ENCODE measurements at places on chromosomes 3 and 15.
A peak's percentile ranks its signal among the peaks of the same experiment; 100 is the strongest.

DNA sequence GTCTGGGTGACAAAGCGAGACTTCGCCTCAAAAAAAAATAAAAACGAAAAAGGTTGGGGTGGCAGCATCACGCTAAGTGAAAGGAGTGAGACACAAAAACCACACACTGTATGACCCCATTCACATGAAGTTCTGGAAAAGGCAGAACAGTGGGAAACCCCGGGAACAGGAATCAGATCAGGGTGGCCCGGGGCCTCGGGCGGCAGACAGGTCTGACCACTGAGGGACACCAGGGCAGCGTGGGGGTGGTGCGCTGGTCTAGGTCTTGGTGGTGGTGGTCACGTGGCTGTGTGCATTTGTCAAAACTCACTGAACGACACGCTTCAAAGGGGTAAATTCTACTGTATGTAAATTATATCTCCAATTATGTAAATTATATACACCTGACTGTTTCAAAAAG lies 79.7 kb upstream of the PRR20G start:
- no peak for DNase-seq
- H3K27ac ChIP-seq: no peak overlapping the region
- H3K36me3 ChIP-seq: no peaks in the 10 kb centered on the region
- no peak overlapping the region for H3K4me3 ChIP-seq
- H3K27me3 ChIP-seq: peaks cover 8% of the 10 kb centered on the region

- no peaks in the 10 kb centered on the region for H3K4me1 ChIP-seq
Observed at GRCh38 chr3:149114458-149114857, 15.0 kb upstream of the HPS3 start.

GRCh38 chr3:107512108-107512507 lies 10.7 kb upstream of the BBX start:
- H3K4me1 ChIP-seq: peaks cover 13% of the 10 kb centered on the region
- H3K4me3 ChIP-seq: no peak overlapping the region
- no peak for DNase-seq
- no peak overlapping the region for H3K27ac ChIP-seq
- H3K27me3 ChIP-seq: no peaks in the 10 kb centered on the region

DNA sequence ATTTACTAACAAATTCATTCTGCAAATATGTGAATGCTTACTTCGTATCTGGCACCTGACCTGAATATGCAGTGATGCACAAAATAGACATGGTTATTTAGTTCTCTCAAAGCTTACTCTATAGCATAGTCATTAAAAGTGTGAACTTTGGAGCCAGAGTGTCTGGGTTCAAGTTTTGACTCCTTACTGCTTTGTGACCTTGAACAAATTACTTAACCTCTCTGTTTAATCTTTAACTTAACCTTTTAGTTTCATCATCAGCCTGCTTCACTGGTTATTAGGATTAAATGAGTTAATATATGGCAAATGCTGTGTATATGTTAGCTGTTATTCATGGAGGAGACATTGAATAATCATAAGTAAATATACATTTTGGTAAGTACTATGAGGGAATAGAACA lies 12.1 kb upstream of the MGA start:
- H3K36me3 ChIP-seq: peaks cover 12% of the 10 kb centered on the region
- H3K4me3 ChIP-seq: no peak overlapping the region
- no peak for DNase-seq

DNA sequence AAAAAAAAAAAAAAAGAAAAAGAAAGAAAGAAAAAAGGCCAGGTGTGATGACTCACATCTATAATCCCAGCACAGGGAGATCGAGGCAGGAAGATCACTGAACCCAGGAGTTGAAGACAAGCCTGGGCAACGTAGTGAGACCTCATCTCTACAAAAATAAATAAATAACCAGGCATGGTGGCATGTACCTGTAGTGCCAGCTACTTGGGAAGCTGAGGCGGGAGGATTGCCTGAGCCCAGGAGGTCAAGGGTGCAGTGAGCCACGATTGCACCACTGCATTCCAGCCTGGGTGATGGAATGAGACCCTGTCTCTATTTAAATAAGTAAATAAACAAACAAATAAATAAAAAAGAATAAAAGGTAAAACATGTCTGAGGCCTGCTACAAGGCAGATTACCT lies 39.3 kb upstream of the LACTB start:
- H3K27ac ChIP-seq: no peak overlapping the region
- peaks cover 2% of the 10 kb centered on the region for H3K27me3 ChIP-seq
- H3K36me3 ChIP-seq: no peaks in the 10 kb centered on the region
- no peak for DNase-seq

DNA sequence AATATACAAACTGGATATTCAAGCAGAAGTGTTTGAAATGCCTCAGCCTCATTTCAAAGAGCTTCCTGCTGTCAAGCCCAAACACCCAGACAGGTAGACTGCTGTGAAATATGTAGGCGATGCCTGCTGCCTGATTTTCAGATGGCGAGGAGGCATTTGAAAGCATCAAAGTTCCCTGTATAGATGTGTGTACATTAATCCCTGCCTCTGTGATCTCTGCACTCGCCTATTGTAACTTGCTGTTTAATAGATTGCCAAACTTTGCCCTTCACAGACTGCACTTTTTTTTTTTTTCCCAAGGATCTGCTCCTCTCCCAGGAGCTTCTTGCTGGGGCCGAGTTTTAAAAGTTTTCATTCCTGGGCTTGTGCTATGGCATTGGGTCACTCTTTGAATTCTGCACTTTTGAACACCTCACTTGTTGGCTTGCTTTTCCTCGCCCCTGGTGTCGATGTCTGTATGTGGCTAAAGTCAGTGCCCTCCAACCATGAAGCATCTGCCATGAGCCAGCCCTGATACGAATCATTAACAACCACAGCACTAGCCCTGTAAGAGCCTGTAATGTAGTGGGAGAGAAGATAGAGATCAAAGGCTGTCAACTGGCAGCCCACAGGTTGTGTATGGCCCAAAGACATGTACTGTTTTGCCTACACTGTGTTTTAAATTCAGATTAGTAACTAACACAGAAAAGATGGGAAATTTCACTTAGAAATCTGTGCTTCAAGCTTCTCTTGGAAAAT lies 287.6 kb upstream of the ICE2 start:
- DNase-seq: no peak
- no peaks in the 10 kb centered on the region for H3K4me1 ChIP-seq
- H3K27me3 ChIP-seq: peaks cover 3% of the 10 kb centered on the region
- no peaks in the 10 kb centered on the region for H3K36me3 ChIP-seq

DNA sequence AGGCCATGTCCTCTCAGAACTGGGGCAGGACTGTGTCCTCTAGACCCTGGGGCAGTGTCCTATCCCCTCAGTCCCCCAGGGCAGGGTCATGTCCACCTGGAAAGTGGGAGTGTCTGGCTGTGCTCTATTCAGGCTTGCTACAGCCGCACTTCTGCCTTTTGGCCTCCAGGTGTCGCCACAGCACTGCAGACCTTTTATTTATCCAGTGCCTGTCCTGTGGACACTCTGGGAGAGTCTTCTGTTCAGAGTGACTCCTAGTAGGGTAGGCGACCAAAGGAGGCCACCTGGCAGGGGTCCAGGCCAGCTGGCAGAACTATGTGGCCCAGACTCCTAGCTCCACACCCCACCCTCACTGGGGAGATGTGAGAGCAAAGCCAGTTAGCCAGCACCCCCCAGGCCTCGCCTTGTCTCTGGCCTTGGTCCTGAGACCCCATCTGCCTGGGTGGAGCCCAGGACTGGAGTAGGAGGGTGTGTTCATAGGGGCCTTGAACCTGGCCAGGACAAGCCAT lies 3.9 kb downstream of the TMIE start:
- peaks cover 3% of the 10 kb centered on the region for H3K27me3 ChIP-seq
- DNase-seq: peak; percentile 73
- H3K27ac ChIP-seq: no peak overlapping the region

GRCh38 chr3:186653080-186653707 lies 12.6 kb upstream of the HRG start:
- H3K4me3 ChIP-seq: no peak overlapping the region
- no peak overlapping the region for H3K27ac ChIP-seq
- peaks cover 20% of the 10 kb centered on the region for H3K4me1 ChIP-seq
- no peak for DNase-seq

DNA sequence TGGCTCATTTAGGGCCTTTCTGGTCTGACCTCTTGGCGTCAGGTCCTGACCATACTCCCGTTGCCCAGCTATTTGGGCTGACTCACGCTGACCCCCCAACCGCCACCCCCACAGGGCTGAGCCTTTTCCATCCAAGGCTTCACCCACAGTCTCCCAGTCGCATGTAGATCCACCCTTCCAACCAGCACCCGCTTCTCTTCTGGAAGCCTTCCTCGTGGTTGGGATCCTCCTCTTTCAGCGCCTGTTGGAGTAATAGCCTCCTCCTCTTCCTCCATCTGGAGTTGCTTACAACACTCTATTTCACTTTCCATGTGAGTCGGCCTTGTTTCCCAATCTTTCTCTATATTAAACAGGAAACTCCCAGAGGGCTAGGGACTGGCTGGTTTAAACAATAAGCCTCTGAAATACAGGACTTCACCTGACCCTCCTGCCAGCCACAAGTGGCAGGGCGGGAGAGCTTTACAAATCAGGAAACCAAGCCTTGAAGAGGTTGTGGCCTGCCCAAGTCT lies 2.1 kb upstream of the ALAS1 start:
- peaks cover 11% of the 10 kb centered on the region for H3K36me3 ChIP-seq
- peaks cover 3% of the 10 kb centered on the region for H3K27me3 ChIP-seq
- peaks cover 19% of the 10 kb centered on the region for H3K4me1 ChIP-seq
- no peak for DNase-seq

DNA sequence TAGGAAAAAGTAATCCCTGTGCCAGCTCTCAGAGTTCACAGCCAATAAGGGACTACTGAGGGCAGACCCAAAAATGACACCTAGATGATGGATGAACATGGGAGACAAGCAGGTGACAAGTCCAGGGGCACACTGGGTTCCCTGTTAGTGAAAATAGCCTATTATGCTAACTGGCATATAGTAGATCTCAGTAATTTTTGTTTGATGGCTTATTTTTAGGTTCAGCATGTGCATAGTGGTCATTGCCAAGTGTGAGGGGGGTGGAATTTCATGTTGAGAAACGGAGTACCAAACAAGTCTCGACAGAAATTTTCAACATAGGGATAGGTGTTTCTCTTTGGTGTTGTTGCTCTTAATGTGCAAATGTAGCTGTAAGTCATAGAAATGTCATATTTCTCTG lies 6.4 kb upstream of the ITGB5 start:
- H3K4me3 ChIP-seq: no peak overlapping the region
- H3K27me3 ChIP-seq: no peaks in the 10 kb centered on the region
- no peaks in the 10 kb centered on the region for H3K36me3 ChIP-seq
- H3K4me1 ChIP-seq: no peaks in the 10 kb centered on the region

GRCh38 chr15:26028086-26028740 lies 165.1 kb upstream of the ATP10A start:
- no peak overlapping the region for H3K4me3 ChIP-seq
- no peak overlapping the region for H3K27ac ChIP-seq
- H3K27me3 ChIP-seq: peaks cover 4% of the 10 kb centered on the region

DNA sequence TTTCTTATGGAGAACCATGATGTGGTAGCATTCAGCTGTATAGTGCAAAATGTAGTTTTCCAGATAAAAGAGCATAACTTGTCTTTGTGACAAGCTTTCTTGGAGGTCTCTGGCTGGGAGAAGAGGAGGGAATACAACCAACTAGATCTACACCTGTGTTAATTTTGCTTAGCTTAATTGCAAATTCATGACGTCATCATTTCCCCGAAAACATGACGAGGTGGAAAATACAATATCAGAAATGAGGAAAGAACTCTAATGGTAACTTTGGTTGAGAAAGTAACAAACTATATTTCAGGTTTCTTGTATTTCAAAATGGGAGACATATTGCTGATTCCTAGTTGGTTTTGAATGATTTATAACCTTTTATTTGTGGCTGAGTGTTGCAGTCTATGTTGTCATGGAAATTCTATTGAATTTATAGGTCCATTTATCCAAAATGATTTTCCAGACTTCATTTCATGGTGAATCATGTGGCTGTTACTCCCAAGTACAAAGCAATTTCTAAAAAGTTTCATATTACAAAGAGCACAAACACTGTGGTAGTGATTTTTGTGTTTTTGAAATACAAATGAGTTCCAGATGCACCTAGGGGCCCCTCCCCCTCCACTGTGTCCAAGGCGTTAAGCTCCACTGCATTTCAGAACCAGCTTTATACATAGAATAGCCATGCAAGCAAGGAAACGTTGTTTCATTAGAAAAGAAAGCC lies 307.2 kb downstream of the FEZF2 start:
- H3K27ac ChIP-seq: no peak overlapping the region
- no peak overlapping the region for H3K4me3 ChIP-seq
- H3K36me3 ChIP-seq: no peaks in the 10 kb centered on the region
- no peak for DNase-seq
- H3K4me1 ChIP-seq: peaks cover 3% of the 10 kb centered on the region

- H3K27ac ChIP-seq: peak overlapping the region; percentile 58
- peak overlapping the region; percentile 88 for H3K4me3 ChIP-seq
- H3K36me3 ChIP-seq: peaks cover 11% of the 10 kb centered on the region
- H3K27me3 ChIP-seq: peaks cover 12% of the 10 kb centered on the region
Observed at GRCh38 chr3:194688200-194688740, 2.6 kb downstream of the FAM43A start.
